ENCODE measurements at places on chromosomes 12 and 14.

DNA sequence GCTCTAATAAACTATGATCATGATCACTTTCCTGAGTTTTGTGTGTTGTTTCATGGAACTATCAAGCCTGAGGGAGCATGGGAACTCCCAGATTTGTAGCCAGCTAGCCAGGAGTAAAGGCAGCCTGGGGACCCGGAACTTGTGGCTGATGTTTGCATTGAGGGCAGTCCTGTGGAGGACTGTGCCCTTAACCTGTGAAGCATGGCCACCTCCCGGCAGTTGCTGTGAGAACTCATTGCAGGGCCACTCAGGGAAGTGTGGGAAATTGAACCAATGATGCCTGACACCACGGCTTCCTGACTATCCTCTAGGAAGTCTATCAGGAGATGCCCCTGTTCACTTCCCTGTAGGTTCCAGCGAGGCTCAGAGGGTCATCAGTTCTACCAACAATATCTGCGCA, 250.6 kb downstream of the DAD1 start:
- no peak for DNase-seq

DNA sequence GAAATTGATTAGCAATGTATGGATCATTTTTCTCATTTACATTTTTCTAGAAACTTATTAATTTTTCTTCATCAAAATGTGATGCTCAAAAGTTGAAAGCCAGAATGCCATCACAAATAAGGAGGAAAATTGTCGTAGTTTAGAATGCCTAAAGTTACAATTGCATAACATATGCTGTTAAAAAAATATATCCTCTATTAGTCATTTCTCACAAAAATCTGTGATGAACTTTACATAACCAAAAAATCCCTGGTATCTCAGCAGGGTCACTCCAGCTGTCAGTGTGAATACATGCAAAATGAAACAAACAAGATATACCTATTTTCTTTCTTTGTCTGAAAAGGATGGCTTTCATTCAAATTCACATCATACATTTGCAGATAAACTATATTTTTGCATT, 358.9 kb downstream of the PAWR start:
- no peak for DNase-seq

GRCh38 chr14:95233702-95234241, 76.4 kb upstream of the DICER1 start:
- no peak for DNase-seq

DNA sequence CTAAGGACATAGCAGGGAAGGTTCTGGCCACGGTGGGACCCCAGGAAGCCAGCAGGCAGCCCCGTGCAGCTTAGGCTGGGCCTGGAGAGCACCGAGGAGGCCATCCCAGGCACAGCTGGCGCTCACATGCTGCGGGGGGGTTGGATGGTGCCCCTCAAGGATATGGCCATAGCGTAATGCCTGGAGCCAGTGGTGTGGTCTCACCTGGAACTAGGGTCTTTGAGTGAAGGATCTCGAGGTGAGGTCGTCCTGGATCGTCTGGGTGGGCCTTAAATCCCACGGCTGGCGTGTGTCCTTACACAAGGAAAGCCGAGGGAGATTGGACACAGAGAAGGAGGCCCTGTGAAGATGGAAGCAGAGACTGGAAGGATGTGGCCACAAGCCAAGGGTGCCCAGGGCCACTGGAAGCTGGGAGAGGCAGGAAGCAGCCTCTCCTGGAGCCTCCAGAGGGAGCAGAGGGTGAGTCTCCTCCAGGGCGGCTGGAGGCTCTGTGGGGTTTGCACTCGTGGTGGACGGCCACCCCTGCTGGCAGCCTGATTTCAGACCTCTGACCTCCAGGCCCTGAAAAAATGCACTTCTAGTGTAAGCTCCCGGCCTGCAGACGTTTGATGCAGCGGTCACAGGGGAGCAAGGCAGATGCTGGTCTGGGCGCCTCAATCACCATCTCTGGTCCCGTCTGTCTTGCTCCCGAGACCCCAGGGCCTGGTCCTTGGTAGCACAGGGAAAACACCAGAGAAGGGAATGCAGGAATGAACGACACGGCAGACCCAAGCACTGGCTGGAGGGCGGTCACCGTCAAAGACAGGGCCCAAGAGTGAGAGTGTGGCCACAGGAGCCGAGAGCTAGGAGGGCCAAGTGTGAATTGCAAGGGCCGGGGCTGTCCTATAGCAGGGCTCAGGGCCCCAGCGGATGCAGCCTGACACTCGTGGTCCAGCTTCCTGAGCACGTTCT, 218.6 kb downstream of the KIF26A start:
- no peak for DNase-seq

DNA sequence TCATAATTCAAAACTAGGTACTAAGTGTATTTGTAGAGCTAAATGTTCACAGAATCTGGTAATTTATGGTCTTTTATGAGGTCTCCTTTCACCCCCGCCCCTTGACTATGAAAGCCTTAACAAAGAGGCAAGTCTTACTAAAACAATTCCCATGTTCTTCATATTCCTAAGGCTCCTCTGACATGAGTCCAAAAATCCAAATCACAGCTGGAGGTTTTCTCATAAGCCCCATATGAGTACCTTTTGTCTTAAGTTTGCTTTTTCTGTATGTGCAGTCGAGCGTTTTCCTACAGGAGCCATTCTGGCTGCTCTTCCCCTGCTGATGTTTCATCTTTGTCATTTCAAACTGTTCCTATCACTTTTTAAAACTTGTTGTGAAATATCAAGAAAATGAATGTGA, 55.2 kb downstream of the SIX1 start:
- no peak for DNase-seq

DNA sequence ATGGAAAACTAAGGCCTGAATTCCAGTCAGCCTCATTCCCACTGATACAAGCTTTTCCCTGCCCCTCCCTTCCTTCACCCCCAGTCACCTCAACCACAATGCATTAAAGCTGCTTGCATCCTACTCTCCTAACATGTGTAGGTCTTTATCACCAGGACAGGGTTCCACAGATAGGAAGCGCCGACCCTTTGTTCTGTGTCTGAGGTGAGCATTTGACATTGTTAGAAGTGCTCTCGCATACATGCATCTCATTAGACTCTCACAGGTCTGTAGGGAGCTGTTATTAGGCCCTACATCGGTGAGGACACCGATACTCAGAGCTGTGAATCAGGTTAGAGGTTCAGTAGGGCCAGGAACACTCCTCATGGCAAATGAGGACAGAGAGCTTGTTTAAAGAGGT, 13.2 kb upstream of the EDDM3A start:
- no peak for DNase-seq

GRCh38 chr14:65790172-65790815, 377.8 kb downstream of the FUT8 start:
- DNase-seq, result no peak

DNA sequence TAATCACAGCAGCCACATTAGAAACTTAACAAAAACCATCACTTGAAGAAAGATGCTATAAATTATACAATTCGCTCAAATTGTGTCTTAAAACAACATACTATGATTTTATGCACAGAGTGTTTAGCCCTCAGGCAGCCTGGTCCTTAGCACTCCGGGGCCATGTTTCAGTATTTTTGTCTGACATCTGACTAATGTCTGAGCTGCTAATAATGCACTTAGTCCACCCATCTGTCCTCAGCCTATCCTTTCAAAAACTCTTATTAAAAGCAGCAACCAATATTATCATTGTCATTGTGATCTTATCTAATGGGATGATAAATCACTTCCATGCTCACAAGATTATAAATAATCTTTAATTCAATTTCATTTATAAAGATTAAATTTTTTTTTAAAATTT, 602.7 kb upstream of the FOXG1 start:
- DNase-seq, result no peak

- DNase-seq, result no peak
These were observed 14.6 kb downstream of the BEST3 start for GRCh38 chr12:69684466-69684865.

DNA sequence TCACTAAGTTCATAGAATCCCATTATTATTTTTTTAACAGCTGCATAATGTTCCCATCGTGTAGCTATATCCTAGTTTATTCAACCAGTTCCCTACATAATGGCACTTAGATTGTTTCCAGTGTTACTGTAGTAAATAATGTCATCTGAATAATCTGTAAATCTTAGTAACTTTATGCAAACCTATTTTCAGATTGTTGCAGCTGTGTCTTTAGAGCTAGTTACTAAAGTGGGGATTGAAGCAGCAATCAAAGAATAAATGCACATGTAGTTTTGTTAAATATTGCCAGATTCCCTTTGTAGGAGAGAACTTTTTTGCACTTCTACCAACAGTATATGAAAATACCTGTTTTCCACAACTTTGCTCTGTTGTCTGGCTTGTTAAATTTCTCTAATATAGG, 13.1 kb downstream of the ARID2 start:
- DNase-seq, result no peak

GRCh38 chr12:50784501-50784900, 20.6 kb downstream of the ATF1 start:
- DNase-seq, result no peak

DNA sequence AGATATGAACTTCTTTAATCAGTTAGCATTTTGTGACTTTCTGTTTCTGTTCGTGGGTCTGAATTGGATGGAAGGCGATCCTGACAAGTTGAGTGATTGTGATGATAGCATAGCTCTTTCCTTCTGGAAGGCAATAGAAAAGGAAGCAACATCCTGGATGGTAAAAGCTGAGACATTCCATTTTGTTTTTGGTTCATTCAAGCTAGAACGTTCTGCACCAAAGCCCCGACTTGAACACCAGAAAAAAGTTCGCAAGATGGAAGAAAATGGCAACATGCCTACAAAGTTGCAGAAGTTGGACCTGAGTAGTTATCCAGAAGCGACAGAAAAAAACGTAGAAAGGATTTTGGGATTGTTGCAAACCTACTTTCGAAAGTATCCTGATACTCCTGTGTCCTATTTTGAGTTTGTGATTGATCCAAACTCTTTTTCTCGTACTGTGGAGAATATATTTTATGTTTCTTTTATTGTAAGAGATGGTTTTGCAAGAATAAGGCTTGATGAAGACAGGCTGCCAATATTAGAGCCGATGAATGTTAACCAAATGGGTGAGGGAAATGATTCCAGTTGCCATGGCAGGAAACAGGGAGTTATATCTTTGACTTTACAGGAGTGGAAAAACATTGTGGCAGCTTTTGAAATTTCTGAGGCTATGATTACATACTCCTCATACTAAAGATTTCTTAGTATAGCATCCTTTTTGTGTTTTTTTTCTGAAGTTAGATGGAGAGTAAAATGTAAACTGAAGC, 896 bp downstream of the EID3 start:
- no peak for DNase-seq

- DNase-seq, result no peak
These were observed 130.6 kb upstream of the MYF6 start for GRCh38 chr12:80576641-80577418.

DNA sequence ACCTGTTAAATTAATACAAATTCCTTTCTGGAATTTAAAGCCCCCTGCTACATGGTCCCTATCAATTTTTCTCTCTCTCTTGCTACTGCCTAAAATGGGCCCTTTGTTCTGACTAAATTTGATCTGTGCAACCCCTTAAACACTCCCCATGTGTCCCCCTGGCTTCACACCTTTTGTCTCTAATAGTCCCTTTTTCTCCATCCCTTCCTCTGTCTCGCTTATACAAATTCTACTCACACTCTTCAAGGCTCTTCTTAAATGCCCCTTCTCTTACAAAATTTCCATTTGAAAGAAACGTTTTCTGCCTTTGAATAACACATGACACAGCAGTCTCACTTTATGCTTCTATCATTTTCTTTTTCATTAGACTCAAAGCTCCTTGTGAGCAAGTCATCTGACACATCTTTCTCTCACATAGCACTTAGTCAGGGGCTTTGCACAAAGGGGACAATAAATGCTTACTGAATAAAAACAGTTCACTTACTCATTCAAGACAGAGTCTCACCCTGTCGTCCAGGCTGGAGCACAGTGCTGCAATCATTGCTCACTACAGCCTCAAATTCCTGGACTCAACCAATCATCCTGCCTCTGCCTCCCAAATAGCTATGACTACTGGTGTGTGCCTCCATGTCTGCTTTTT, 41.5 kb upstream of the NR2C1 start:
- DNase-seq, result no peak

GRCh38 chr14:93785423-93785822, 2.9 kb downstream of the PRIMA1 start:
- no peak for DNase-seq

GRCh38 chr14:97253756-97254155, 456.6 kb downstream of the VRK1 start:
- DNase-seq, result no peak

- DNase-seq, result no peak
These were observed 37.4 kb upstream of the BMP4 start for GRCh38 chr14:53993920-53994607.

DNA sequence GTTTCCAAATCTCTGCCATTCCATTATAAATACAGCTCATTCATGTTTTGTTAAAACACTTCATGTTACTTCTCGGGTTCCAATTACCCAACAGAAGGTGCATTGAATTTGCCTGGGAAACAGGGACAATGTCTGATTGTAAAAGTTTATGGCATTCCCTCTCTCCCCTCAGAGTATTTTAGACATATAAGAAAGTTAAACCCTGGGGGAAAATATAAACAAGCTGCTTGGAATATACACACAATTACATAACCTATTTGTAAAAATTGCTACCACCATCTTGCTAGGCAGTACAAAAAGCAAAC, 60.0 kb downstream of the BTG1 start:
- DNase-seq, result no peak

GRCh38 chr12:84512751-84513150, 399.8 kb downstream of the SLC6A15 start:
- DNase-seq, result no peak

GRCh38 chr12:74408601-74409166, 129.0 kb upstream of the ATXN7L3B start:
- no peak for DNase-seq

DNA sequence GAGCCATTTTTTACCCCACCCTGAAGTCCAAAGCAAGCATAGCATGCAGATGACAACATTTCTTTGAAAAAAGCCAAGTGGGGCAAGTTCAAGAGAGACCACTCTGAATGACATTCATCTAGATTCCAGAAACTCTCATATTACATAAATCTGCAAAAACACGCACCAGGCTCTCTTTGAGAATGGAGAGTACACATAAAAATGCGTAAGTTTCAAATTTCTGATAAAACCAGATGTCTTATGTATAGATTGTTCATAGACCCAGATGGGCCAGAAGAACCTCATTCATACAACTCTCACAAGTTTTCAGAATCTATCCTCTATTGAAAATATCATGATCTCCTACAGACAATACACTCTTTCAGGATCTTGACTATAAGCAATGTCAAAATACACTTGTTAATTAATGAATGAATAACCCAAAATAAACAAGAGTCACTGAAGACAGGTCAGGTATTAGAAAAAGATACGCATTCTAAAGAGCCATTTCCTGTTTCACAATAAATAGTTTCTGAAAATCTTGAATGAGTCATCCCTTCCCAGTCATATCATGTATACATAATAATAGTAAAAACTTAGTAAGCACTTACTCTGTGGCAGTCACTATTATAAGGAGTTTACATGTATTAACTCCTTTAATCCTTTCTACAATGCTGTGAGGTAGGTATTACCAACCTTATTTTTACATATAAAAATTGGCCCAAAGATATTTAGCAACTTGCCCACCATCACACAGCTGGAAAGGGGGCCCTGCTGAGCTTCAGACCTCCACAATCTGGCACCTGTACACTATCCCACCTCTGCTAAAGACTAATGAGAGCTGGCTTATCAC, 72.0 kb downstream of the PPP2R5E start:
- no peak for DNase-seq

- DNase-seq, result no peak
These were observed 31.7 kb upstream of the NINJ2 start for GRCh38 chr12:694734-695503.
